Kidney (tissue), 22 donors: ENCODE measurements at places on chromosomes 1 and 21. TPM values are rescaled to one million over a fixed set of nuclear protein-coding genes. Genes with fewer than 3 reads are reported as not detected.

DNA sequence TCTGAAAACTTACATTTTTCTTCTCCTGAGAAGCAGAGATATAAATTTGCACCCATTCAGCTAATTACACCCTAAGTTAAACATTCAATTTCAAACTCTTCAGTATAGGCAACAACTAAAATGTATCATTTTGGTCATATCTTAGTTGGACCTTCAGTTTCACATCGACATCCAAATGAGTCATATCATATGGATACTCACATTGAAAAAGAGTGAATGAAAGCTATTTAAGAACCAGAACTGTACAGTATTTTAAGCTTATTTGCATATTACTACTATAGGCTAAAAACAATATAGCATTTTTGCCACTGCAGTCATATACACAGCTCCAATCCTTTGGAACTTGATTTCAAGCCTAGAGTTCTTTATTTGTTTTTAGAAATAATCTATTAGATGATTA is 33.6 kb downstream of the USP25 start:
- DNase-seq: no peak

GRCh38 chr1:181077576-181078242 is 10.8 kb upstream of the IER5 start:
- no peak for DNase-seq

DNA sequence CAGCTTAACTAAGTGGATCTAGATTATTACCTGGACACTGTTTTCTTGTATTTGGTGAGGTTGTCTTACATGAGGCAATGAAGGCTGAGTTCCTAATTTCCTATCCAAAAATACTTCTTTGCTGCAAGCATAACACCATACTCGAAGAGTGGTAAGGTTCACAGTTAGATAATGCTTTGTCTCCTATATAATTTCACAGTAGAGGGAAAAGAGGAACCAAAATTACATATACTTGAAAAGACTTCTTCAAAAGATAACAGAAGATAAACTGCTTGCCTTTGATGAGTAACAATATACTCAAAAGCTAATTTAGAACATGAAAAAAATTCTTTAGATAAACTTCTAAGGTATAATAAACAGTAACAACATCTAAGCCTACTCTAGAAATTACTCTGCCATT is 20.4 kb downstream of the USP33 start:
- DNase-seq: no peak

DNA sequence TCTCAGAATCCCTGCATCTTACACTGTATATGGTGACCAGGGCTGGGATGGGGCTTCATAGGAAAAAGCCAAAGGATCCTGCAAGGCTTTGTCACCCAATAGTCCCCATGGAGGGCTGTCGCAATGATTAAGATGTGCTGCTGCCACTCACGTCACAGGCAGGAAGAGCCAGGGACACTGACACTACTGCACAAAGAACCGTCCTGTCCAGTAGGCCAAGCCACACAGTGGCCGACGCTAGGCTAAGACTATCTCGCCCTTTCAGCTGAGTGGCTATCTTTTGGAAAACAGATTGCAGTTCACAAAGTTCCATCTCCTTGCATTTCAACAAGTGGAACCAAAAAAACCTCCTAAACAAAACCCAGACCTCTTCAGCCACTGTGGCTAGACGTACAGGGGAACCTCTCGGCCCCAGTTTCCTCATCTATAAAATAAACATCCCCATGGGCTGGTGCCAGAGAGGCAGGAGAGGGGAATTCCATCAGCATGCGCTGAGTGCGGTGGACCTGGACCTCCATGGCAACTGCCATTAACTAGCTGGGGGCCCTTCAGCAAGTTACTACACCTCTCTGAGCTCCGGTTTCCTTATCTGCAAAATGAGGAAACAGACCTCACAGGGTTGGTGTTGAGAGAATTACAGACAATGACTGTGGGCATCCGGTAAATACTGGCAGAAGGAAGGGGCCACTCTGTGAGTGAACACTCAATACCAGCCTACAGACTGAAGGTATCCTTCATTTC is 8.7 kb downstream of the CAPZB start:
- DNase-seq: no peak

GRCh38 chr1:104291156-104291555 is 541.5 kb downstream of the AMY1C start:
- DNase-seq: no peak

DNA sequence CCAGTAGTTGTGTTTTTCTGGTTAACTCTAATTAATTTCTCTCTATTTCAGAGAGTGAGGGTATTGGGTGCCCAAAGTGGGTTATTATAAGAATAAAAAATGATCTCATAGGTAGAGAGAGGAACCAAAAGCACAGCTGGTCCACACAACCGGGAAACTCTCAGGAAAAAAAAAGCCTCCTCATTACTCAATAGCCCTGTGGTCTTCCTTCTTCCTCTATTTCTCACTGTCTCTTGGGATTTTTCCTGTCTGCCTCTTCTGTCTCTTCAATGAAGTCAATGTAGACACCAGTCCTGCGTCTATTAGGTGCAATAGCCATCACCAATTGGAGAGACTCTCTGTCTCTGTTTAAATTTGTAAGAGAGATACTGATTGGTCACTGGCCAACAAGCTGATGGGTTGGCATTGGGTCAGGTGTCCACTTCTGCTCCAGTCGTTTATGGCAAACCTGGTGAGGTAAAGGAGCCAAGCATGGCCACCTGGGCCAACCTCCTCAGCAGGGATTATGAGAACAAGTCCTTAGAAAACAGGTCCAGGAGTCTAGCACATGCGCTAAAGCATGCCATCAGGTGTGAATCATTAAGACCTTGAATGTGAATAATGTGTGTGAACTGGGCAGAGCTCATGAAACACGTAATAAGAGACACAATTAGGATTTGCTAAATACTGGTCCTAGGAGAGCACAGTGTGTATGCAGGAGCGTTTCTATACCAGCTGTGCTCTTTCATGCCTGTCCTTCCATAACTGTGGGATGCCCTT is 443.0 kb upstream of the RUNX1 start:
- no peak for DNase-seq

- peak; percentile 78 for DNase-seq
Observed at GRCh38 chr1:201171063-201172036, 17.1 kb upstream of the TMEM9 start.

- no peak for DNase-seq
Observed at GRCh38 chr1:24400065-24400464, 13.5 kb downstream of the STPG1 start.

GRCh38 chr1:37472994-37473393 is 1.4 kb upstream of the ZC3H12A start:
- DNase-seq: no peak

DNA sequence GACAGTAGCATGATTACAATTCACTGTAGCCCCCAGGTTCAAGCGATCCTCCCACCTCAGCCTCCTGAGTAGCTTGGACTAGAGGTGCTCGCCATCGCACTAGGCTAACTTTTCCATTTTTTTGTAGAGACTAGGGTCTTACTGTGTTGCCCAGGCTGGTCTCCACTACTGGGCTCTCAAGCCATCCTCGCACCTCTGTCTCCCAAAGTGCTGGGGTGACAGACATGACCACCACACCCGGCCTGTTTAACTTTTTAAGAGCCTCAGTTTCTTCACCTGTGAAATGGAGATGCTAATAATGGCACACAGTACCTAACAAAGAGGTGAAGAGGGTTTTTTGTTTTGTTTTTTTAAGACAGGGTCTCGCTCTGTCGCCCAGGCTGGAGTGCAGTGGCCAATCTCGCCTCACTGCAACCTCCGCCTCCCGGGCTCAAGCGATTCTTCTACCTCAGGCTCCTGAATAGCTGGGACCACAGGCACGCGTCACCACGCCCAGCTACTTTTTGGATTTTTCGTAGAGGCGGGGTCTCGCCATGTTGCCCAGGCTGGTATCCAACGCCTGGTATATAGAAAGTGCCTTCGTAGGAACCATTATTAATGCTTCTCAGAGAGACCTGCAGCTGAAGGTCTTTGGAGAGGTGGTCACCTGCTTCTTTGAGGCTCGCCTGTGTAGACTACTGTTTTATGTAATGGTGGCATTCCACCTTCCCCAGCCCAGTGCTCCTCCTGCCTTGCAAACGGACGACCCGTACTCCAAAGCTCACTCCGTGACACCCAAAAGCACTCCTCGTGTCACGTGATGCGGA is 567 bp downstream of the PMVK start:
- no peak for DNase-seq

GRCh38 chr1:226661965-226662364 is 77.1 kb downstream of the ITPKB start:
- DNase-seq: peak; percentile 24

- DNase-seq: no peak
Observed at GRCh38 chr1:240099748-240100147, 8.1 kb downstream of the FMN2 start.

DNA sequence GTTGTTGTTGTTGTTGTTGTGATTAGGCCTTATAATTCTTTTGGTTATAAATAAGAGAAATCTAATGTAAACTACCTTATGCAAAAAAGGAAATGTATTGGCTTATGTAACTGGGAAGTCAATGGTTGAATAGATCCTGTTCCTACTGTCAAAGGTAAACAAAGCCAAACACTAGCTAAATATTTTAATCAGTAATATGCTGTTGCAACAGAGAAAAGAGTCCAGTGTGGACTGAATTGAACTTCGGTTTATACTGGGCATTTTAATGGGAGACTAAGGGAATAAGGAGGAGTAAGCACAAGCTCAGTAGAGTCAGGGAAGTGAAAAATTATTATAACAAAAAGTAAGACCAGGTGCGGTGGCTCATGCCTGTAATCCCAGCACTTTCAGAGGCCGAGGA is 15.4 kb downstream of the MSH4 start:
- DNase-seq: no peak

DNA sequence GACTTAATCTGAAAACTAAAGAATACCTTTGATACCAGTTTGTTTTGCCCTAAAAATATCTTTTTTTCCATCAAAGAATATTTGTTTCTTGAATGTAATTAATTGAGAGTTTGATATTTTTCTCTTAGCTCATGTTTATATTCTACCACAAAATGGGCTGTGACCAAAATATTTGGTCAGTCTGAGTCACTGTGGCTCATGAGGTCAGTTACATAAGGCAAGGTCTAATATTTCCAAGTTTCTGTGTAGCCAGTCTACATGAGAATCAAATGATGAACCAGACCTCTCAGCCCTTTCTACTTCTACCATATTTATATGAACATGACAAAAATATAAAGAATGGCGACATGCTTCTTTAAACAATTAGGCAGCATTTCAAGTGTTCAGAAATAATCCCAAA is 83.0 kb upstream of the IVNS1ABP start:
- no peak for DNase-seq

GRCh38 chr1:3689138-3689750 is 36.9 kb downstream of the TP73 start:
- no peak for DNase-seq

DNA sequence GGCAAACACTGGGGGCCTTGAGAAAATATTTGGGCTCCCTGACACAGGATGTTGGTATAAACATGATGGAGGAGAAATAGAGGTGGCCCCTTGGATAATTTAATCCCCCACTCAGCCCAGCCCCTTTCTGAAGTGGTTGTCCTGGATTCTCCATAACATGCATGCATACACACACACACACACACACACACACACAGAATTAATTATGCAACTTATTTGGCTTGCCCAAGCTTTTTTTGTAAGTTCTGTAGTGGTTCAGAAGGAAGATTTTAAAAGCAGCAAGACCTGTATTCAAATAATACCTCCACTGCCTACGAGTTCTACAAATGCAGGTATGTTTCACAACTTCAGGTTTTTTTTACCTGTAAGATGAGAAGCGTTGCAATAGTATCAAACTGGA is 15.0 kb downstream of the ATF3 start:
- no peak for DNase-seq

GRCh38 chr21:25343774-25344545 is 263.3 kb downstream of the MRPL39 start:
- no peak for DNase-seq

- no peak for DNase-seq
Observed at GRCh38 chr1:56931686-56932085, 34.1 kb downstream of the C8B start.

GRCh38 chr1:68384872-68385411 is 64.8 kb downstream of the RPE65 start:
- no peak for DNase-seq

GRCh38 chr1:207328004-207328403 is 6.5 kb downstream of the CD55 start:
- DNase-seq: no peak

- DNase-seq: no peak
Observed at GRCh38 chr1:16239972-16240491, 3.0 kb upstream of the CPLANE2 start.

DNA sequence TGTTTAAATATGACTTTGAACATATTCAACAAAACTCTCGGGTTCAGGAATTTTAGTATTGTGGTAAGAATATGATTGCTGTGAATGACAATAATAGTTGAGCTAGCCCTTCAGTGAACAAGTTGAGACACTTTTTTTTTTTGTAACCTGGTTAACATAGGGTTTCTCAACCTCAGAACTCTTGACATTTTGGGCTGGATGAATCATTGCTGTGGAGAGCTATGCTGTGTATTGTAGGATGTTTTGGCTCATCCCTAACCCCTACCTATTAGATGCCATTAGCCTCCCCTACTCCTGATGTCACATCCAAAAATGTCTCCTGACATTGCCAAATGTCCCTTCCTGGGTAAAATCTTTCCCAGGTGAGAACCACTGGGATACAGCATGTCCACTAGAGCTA is 113.7 kb downstream of the RUNX1 start:
- DNase-seq: no peak

- DNase-seq: no peak
Observed at GRCh38 chr1:228512781-228513198, 25.6 kb downstream of the RNF187 start.

DNA sequence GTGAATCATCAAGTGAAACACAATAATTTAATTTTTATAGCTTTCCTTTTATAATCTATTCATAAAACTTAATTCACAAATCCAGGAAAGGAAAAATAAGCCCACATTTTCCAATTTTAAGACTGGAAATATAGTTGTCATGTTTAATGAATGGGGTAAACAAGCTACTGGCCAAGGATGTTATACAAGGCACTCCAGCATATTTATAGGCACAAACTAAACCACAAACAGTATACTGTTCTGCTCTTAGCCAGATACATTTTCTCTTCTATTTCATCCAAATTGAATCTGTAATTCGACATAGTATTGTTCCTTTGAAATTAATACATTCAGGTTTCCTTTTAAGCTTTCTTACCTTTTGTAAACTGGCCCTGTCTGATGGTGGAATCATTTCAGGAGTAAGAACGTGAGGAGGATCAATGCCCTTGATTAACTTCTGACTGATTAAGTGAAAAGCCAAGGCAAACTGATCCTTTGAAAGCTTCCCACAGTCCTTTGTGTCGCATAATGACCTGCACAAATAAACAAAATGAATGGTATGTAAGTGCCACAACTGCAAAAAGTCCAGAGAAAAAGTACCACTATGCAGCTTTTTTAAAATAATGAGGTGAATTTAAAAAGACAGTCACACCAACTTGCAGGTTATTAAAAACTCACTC is 74.4 kb downstream of the EPS15 start:
- no peak for DNase-seq

The OLFML2B gene
- polyA plus RNA-seq: 2.9 TPM

The RGS13 gene
- polyA plus RNA-seq: not detected

The LRRIQ3 gene
- polyA plus RNA-seq: 2.4 TPM

The OR2G3 gene
- polyA plus RNA-seq: not detected

The LCA5L gene
- polyA plus RNA-seq: 3.8 TPM

The OPTC gene
- polyA plus RNA-seq: not detected

The MYBPH gene
- polyA plus RNA-seq: 2.3 TPM

The HORMAD1 gene
- polyA plus RNA-seq: not detected

The WNT9A gene
- polyA plus RNA-seq: 0.58 TPM
